Nucleus accumbens (tissue), 56 donors: ENCODE measurements at places on chromosomes 11 and 22.

- no peak for DNase-seq
These were observed 435.5 kb downstream of the TBC1D22A start for GRCh38 chr22:47197773-47198500.

DNA sequence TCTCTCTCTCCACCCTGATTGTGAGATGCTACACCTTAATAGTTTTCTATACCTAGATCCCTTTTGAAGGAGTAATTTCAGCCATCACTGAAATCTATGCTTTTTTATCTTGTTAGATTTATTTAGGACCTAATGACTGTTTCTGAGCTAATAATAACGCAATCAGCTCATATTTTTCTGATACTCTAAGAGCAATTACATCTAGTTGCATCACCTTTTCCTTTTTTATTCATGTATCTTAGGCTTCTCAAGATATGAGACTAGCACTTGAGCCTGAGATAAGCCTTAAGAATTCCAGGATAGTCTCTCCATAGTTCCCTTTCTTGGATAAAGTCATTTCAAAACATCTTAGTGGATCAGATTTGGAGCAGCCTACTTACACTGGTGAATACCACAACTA is 25.1 kb upstream of the CAVIN3 start:
- no peak for DNase-seq

GRCh38 chr11:126874831-126875230 is 125.7 kb downstream of the KIRREL3 start:
- no peak for DNase-seq

- no peak for DNase-seq
These were observed 4.6 kb downstream of the ART5 start for GRCh38 chr11:3637201-3637600.

DNA sequence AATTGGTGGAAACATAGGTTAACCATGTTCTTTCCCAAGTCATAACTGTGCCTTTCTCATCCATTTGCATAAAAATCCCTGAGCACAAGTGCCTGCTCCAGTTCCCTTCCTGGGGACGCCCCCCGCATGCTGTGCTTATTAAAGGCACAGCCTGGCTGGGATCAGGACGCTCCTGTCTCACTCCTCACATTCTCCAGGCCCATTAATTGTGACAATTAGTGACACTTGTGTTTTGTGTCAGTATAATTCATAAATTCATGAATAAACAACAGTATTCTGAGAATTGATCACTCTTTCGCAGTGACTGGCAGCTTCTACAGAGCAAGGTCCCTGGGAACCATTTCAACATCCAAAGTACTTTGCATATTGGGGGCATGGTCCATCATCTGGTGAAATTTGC is 1354.4 kb downstream of the TBC1D22A start:
- no peak for DNase-seq

- DNase-seq = no peak
These were observed 78.1 kb downstream of the CD44 start for GRCh38 chr11:35216962-35217678.

DNA sequence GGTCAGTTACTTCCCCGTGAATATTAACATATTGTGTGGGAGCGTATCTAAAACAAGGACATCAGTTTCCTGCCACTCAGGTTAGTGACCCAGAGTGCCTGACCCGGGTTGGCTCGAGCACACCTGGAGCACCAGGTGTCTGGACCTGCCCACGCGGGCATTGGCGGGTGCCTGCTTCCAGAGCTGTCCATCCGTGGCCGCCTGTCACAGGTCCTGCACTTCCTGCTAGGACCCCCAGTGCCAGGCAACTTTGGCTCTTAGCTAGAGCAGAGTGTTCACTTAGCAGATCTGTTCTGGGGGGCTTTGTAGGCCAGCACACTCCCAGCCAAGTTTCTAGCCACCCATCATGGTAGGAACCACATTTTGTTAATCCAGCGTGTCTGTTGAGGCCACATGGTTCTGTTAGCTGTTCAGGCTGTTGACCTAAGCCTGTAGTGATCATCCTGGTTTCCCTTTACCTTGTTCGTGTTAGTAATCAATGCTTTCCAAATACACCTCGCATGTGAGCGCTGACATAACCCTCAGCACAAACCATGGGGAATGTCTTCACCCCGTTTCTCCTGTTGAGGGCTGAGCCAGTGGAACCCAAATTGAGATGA is 29.5 kb downstream of the MOV10L1 start:
- no peak for DNase-seq

- no peak for DNase-seq
These were observed 22.2 kb upstream of the NAP1L4 start for GRCh38 chr11:3014057-3014938.

- DNase-seq = no peak
These were observed 8.5 kb downstream of the DCHS1 start for GRCh38 chr11:6646918-6647679.

- no peak for DNase-seq
These were observed 106.4 kb upstream of the KIRREL3 start for GRCh38 chr11:127106938-127107337.

GRCh38 chr22:38469306-38469781 is 1.4 kb downstream of the KDELR3 start:
- no peak for DNase-seq

- no peak for DNase-seq
These were observed 56.0 kb downstream of the USP35 start for GRCh38 chr11:78244546-78245255.

DNA sequence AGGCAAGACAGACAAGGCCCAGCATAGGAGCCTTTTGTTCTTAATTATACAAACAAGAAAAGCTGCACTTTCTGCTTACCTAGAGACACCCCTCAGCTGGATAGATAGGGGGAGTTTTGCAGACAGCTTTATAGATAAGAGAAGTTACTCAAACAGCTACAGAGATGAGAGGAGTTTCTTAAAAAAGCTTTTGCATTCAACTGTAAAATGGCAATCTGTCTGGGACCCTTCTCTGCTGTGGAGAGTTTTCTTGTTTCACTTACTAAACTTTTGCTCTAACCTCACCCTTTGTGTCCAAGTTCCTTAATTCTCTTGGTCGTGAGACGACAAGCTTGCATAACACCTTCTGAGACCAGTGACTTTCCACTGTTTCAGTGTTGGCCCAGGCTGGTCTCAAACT is 103.8 kb upstream of the CHORDC1 start:
- no peak for DNase-seq

DNA sequence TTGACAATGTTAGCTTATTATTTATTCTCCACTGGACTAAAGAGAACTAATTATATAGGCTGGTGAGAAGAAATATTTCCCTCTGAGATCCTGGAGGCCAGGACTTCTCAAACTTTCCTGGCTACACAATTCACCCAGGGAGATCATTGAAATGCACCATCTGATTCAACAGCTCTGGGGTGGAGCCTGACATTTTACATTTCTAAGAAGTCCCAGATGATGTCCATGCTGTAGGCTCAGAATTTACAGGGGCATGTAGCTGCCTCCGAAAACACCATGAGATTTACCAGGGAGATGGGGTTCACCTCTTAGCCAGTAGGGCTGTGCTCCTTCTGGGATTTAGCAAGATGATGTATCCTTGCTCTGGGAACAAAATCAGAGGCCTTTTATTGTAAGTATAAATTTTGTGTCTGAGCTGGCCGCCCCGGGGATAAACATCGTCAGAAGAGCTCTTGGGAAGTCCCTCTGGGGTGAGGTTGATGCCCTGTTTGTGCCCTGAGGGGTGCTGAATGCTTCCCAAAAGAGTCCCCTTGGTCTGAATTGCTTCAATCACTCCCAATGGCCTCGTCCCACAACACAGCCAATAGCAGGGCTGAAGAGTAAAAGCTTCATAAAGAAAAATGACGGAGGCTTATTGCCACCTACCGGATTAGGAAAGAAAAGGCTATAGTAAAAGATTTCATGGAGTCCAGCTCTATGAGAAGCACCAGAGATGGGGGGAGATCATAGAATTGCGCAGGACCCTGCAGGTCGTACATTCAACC is 33.4 kb upstream of the API5 start:
- DNase-seq = no peak

DNA sequence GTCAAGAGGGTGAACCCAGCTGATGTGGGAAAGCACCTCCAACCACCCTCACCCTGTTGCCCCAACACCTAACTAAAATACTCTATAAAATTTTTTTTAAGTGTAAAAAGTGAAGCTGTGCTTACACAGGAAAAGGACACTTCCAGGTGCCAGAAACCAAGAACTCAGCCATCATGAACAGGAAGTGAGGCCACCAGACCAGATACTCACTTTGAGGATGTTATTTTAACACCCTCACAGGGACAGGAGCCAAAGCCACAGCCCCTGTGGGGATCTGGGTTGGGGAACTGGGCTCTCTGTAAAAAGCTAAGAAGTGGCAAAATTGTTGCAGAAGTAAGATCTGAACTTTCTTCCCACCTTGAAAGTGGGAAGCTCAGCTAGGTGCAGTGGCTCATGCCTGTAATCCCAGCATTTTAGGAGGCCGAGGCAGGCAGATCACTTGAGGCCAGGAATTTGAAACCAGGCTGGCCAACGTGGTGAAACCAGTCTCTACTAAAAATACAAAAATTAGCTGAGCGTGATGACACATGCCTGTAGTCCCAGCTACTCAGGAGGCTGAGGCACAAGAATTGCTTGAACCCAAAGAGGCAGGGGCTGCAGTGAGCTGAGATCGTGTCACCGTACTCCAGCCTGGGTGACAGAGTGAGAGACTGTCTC is 3.8 kb downstream of the RSPH14 start:
- no peak for DNase-seq

GRCh38 chr11:96254087-96254486 is 88.9 kb downstream of the MAML2 start:
- DNase-seq = no peak

GRCh38 chr11:47259232-47259977 is 1.6 kb downstream of the NR1H3 start:
- DNase-seq = no peak

- DNase-seq = no peak
These were observed 8.3 kb downstream of the FTH1 start for GRCh38 chr11:61959114-61959513.

- DNase-seq = no peak
These were observed 96.4 kb downstream of the CCDC83 start for GRCh38 chr11:85951428-85952107.

DNA sequence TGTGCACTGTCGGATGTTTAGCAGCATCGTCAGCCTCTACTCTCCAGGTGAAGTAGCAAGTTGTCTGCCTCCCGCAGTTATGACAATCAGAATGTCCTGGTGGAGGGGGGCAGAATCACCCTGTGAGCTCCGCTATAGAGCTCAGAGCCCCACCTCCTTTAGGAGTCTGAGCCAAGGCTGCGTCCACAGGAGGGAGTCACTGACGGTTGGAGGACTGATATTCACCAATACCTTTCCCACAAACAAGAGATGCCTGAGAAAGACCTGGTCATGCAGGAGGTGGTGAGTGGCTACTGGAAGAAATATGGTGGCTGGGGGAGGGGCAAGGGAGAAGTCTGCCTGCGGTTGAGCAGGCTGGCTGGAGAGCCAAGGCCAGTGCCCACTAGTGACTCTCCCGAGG is 41.7 kb upstream of the ADA2 start:
- DNase-seq = no peak

DNA sequence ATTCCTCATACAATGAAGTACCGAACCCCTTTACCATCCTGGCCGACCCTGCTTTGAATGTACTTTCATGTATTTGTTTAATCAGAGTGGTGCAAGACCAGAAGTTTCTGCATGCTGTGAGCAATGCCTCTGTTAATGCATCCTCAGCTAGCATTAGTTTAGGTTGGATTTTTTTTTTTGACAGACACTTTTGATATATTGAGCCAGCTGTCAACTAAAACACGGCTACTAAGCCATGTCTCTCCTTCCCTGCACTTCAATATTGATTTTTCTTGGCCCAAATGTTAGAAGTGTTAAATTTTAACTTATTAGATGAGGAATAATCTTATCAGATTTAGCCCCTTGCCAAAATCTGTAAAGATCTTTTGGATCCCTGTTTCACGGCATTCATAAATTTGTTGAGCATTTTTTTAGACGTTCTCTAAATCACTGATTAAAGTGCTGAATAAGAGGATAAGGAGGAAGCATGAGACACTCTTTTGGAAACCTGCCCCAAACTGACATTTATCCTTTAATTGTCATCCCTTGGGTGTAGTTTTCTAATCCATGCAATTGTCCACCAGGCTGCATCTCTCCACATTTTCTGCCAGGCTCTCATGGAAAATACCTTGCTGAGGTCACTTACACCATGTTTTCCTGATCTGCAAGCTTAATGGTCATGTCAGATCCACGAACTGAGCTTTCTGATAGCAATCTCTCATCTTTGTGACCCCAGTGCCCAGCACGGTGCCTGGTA is 130.7 kb downstream of the FEZ1 start:
- DNase-seq = no peak

- DNase-seq = no peak
These were observed 539 bp downstream of the SLC35C1 start for GRCh38 chr11:45805305-45806071.

DNA sequence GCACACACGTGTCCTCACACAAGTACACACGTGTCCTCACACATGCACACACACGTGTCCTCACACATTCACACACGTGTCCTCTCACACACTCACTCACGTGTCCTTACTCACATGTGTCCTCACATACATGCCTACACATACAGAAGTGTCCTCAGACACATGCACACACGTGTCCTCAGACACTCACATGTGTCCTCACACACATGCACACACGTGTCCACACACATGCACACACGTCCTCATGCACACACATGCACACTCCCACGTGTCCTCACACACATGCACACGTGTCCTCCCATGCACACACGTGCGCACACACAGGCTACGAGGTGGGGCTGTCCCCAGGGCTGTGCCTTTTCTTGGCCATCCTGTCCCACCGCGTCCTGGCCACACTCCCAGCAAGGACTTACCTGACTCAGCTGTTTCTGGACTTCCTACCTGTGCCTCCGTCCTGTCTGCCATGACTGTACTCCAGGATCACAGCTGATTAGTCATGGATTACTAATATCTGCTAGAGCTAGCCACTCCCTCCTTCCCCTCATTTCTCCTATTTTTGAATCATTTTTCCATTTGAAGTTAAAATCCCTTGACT is 990.2 kb downstream of the BRD1 start:
- DNase-seq = no peak

GRCh38 chr11:134574947-134575346 is 162.9 kb upstream of the B3GAT1 start:
- DNase-seq = no peak

GRCh38 chr22:39598017-39598965 is 27.7 kb downstream of the CACNA1I start:
- no peak for DNase-seq

GRCh38 chr22:39414886-39415285 is 15.3 kb downstream of the TAB1 start:
- DNase-seq = no peak
